ENCODE measurements at places on chromosomes 4 and X.

DNA sequence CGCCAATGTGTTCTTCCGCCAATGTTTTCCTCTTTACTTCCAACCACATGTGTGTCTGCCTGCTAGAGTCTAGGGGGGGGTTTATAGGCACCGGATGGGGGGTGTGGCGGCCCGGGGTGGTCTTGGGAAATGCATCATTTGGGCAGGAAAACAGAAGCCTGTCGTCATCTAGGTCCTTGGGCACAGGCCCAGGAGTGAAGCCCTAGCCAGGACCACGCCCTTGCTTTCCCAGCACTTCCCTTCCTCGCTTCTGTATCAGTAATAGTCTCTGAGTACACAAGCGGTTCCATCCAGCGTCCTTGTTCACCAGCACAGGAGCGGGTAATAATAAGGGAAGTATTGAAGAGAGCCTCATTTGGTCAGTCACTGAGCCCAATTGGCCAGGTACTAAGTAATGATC is 74.5 kb downstream of the QDPR start:
- no peak for DNase-seq

DNA sequence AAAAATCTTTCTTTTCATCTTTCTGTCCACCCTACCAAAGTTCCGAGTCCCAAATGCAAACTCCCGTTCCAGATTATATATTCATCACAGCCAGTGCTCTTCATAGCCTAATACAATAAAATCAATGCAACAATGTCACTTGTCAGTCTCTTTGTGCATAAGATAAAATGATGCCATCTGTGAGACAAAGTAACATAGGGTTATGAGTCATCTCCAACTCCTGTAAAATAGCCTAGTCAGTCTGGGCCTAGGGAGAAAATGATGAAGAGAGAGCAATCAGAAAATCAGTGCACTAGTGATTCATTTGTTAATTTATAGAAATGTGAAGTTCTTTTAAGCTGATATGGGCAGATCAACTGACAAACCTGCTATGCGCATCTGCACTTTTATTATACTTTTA is 689.1 kb upstream of the DIAPH2 start:
- no peak for DNase-seq

- DNase-seq, result no peak
Observed at GRCh38 chr4:169286562-169287301, 16.0 kb upstream of the SH3RF1 start.

GRCh38 chr4:24089851-24090534 is 200.1 kb upstream of the PPARGC1A start:
- no peak for DNase-seq

GRCh38 chr4:130422261-130422660 is 1326.3 kb downstream of the C4orf33 start:
- DNase-seq, result no peak

GRCh38 chr4:145098675-145099037 is 545 bp downstream of the ABCE1 start:
- peak; percentile 51 for DNase-seq

DNA sequence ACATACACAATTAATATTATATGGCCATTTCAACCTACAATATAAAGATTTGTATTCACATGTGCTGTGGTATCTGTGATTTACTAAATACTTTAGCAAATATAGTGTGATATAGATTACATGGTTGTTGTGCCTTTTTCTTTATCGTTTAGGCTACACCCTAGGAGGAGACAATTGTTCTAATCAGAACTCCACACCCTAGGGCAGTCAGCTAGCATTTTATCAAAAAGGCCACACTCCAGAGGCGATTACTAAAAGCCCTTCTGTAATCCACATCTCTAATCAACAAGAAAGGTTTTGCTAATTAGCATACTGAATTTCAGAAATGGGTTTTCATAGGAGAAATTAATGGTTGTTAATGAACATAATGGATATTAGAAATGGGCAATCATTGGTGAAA is 319.5 kb upstream of the NOCT start:
- DNase-seq, result no peak

DNA sequence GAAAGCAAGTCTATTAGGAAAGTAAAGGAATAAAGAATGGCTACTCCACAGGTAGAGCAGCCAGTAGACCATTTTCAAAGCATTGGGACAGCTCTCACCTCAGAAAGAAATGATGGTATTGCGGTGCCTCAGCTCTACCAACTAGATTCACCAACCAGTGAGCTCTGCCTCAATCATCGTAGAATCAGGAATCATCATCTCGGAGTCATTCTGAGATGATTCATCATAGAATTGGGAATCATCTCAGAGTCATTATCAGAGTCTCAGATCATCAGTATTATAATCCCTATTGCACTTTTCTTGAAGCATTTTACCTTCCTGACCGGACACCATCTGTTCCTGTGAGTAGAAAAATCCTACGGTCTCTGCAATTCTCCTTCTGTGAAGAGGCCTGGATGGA is 17.5 kb upstream of the SAT1 start:
- DNase-seq, result no peak
